ENCODE measurements at places on chromosomes 5 and 9.

- no peak for DNase-seq
Observed at GRCh38 chr9:133362359-133363044, 6.2 kb downstream of the SURF2 start.

- DNase-seq: no peak
Observed at GRCh38 chr5:113281194-113281593, 153.6 kb downstream of the TSSK1B start.

- DNase-seq: peak; percentile 10
Observed at GRCh38 chr5:157342822-157343402, 77.0 kb downstream of the CYFIP2 start.

GRCh38 chr9:77399964-77400363 lies 222.6 kb downstream of the VPS13A start:
- DNase-seq: no peak

DNA sequence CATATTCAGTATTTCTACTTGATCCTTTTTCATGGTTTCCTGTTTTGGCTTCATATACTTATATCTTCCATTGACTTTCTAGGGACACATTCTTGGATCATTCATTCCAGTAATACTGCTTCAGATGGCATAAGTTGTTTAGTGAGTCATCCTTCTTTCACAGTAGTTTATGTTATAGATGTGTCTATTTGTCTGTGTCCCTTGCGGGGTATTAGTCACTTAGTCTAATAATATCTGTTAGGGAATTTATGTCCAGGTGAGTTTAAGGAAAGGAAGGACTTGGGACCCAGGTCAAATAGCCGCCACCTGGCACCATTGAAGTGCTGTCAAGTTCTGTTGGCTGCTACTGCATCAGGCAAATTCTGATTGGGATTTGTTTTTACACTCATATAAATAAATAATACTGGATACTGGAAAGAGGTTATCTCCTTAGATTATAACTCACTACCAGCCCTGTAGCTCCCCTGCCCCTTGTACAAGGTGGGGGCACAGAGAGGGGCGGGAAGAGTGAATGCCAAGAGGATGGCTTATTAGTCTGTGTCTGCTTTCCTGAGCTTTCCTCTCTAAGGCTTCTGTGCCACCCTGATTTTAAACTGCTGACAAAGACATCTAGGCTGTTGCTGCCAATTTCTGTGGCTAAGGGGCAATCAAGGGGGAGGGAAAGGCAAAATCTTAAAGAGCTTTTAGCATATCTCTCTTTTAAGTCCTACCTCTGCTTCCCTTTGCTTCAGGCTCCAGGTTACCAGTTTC lies 64.9 kb downstream of the CDC42SE2 start:
- no peak for DNase-seq

- no peak for DNase-seq
Observed at GRCh38 chr5:139149477-139150199, 48.5 kb downstream of the SIL1 start.

- DNase-seq: no peak
Observed at GRCh38 chr5:81553567-81554212, 159.8 kb upstream of the ACOT12 start.

Data from CD4-positive, CD25-positive, alpha-beta regulatory T cell (primary cell).